ENCODE measurements at places on chromosomes 3 and 15.

GRCh38 chr15:41554343-41554742 lies 4.7 kb upstream of the TYRO3 start:
- no peak for DNase-seq

- no peak for DNase-seq
Observed at GRCh38 chr3:187481426-187481825, 113.2 kb downstream of the RTP4 start.

DNA sequence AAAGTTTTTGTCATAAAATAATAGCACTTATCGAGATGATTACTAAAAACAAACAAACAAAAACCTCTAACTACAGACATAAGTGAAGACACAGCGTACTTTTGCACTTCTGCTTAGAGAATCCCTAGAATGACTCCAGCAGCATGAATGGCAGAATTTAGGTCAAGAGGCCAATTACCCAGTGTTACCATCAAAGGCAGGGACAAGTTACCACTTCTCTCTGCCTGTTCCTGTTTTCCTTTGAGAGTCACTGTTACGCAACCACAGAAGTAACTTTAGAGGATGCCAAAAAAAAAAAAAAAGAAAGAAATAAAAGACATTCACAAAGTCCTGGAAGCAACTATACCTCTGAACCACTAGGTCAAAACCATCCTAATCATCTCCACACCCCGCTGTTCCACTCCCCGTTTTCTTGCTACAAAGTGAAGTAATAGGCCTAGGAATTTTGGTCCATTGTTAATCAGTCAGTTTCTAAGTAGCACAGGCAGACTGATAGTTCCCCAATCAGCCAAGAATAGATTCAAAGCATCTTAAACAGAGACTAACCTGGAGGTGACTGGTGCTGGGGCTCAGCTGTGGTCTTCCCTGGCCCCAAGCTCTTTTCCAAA lies 41.9 kb downstream of the FMN1 start:
- DNase-seq = peak; percentile 63

DNA sequence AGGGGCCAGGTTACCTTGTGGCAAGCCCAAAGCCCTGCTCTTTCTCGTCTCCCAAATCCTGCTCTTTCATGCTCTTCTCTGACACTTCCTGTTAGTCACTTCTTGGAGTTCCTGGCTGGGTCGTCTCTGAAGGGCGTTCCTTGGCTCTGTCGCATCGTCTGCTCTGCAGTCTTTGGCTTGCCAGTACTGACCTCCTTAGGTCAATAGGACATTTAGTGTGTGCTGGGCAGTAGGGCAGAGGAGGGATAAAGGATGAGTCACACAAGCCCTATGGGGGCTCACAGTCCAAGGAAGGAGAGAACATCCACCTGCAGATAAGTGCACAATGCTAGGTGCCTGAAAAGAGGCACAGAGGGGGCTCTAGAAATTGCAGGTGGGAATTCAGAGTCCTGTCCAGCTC lies 87.5 kb downstream of the FAM43A start:
- no peak for DNase-seq

DNA sequence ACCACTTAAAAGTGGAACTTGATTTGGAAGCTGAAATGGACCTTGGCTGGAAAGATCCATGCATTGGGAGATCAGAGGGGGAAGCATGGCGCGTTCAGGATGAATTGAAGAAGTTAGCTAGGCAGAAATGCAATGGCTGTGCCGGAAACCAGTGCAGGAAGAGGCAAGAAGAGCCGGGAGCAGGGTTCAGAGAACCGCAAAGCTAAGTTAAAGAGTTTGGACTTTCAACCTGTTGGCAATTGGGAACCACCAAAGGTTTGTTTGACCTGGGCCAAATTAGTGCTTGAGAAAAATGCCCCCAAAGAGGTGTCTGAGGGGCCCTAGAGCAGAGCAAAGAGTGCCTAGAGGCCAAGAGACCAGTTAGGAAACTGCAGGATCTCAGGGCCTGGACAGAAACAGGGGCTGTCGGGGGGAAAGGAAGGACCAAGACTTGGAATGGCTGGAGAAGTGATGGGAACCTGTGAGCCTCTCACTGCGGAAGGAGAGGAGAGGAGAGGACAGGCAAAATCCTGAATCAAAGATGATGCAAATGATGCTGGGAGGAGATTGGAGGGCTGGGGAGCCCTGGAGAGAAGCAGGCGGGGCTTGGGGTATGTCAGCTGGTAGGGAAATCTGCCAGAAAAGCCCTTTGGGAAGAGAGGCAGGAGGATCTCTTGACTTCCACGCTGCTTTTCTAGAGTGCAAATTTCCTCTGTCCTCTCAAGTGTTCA lies 49.3 kb downstream of the FAM174B start:
- DNase-seq = no peak

GRCh38 chr15:71120428-71120944 lies 5.2 kb downstream of the THSD4 start:
- no peak for DNase-seq

DNA sequence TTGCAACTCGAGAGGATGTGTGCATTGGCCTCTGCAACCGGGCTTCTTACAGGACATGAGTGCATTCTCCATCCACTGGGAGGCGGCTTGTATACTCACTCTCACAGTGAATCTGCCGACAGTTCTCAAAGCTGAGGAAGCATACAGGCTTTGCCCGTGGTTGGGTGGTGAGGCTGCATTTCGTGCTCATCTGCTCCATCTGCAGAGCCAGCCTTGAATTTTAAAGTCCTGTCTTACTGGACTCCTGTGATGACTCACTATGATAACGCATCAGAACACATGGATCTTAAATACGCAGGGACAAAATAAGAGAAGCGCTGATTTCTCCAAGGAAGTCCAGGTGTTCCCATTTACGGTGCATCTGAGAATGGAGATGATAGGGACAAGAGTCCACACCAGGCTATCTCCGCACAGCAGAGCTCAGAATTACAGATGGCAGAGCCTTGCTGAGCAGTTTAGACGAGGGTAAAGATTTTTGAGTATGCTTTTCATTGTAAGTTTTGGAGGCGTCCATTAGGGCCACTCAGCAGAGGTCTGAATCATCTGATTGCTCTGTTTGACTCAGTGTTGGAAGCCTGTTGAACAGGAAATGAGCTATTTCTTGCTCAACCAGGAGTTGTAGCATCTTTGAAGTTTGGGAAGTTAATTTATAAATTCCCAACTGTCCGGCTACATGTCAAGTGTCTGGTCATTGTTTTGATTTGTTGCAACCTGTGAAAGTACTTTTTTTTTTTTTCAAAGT lies 87.1 kb downstream of the GABRG3 start:
- peak; percentile 6 for DNase-seq

GRCh38 chr3:172294223-172294806 lies 153.9 kb downstream of the GHSR start:
- no peak for DNase-seq

DNA sequence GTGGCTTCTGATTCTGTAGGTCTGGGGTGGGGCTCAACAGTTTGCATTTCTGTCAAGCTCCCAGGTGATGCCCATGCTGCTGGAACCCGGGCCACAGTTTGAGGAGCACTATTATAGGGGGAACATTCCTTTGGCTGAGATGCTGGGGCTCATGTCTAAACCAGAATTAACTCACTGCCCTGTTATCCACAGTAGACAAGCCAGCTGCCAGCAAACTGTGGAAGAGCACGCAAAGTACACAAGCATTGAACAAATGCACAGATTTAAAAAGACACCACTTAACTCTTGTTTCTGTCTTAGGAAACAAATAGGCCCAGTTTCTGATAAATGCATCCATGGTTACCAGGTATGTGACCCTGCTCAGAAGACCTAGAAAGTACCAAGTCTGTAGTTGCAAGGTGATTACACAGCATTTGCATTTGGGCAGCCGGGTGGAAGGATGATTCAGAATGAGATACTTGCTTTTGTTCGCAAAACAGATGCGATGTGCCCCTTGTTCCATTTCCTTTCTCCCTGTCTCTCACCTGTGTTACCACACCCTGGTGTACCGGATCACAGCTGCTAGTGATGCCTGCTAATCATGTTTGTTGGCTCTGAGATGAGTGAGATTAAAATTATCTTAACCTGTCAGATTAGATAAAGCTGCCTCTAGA lies 12.4 kb downstream of the GYG1 start:
- DNase-seq = no peak

GRCh38 chr3:16136055-16136454 lies 38.4 kb upstream of the GALNT15 start:
- no peak for DNase-seq

DNA sequence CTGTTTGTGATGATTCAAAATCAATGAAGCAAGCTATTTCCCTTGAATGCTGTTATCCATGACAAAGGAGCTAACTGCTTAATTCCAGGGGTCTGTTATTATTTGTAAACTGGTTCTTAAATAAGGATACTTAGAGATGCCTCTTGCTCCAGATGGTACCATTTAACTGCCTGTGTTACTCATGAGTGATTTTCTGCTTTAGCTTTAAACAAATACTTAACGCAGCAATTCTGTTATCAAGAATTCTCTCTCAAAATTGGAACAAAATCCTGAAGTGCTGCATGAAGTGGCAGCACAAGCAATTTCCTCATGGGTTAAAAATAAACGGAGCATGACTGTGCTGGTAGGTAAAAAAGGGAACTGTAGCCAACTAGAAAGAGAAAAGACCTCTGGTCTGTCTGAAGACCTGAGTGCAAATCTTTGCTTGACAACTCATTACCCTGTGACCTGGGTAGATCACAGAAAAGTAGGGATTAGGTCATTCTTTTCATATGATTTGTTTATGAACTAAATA lies 62.5 kb upstream of the GBE1 start:
- no peak for DNase-seq

DNA sequence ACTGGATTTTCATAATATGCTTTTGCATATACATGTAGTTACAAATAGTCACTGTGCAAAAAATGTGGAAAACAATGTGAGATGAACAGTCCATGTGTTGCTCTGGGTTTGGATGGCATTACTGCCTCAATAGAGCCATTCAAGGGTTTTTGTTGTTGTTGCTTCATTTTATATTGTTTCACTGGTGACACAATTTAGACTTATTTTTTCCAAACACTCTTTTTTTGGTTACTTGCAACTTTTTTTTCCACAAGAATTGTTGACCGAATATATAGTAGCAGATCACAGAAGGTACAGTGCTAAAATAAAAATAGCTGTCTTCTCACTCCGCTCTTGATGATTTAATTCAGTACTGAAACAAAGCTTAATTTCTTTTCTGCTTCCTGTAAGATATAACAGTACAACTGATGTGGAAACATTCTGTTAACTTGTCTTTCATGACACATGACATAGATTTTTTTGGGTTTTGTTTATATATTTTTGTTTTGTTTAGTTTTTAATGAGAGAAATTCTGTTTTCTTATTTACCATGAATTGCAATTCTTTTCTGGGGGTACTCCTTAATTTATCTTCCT lies 618.6 kb downstream of the NAALADL2 start:
- DNase-seq = no peak

DNA sequence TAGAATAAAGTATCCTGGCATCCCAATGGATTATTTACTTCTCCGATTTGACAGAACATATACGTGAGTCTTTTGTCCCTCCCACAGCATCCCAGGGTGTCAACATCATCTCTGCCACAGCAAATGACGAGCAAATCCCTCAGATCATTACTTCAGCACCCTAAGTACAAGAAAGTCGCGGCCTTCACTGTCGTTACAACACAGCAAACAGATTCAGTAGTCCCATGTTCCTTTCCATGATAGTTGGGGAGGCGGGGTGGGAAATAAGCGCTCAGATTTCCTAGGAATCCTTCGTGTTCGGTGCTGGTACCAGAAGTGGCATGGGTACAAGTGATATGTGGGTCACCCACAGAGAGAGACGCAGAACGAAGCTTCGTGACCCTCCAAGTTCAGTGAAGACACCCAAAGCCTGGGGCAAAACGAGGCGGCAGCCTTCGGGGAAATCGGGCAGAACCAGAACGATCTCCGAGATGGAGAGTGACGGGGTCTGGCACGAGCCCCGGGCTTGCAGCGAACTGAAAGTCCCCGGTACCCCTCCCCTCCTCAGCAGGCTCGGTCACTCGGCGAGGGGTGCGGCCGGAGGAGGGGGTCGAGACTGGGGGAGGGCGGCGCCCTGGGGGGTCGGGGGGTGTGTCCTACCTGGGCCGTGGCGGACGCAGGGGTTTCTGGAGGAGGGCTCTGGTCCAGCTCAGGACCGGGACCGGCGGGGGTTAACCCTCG lies 619 bp downstream of the TTBK2 start:
- peak; percentile 19 for DNase-seq

DNA sequence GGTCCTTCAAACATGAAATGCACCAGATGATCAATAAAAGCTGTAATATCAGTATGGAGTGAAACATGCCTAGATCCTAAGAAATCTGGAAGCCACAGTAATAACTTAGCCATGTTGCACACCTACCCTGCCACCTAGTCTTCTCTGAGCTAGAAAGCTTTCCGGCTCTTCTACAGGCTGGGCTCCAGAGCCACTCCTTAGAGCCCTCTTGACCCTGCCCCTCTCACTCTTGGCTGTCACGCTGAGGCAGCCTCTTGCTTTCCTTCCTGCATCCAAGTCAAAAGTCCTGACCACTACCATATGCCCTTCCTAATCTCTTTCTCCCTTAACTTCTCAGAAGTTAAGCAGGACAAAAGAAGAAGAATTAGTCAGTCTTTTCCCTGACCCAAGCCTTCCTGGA lies 17.7 kb downstream of the RBM15B start:
- DNase-seq = no peak

DNA sequence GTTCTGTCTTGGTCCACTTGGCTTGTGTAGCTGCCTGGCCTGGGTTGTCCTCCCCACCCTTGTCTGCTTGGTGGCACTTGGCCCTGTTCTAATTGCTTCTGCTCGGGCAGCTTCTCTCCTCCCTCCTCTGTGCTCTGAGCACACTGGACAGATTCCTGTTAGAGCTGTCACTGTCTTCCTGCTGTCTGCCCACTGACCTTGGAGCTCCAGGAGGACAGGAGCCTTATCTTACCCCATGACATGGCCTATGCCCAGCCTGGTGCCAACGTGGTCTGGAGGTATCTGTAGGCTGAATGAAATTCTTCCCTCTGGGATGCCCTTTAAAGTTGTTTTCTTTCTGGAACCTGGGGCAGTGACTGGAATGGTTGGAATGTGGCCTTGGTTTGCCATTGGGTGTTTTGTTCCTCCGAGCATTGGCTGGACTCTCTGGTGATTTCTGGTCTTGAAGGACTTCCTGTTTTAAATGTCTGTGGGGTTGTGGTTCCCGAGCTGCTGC lies 94.1 kb downstream of the FAM43A start:
- DNase-seq = no peak

DNA sequence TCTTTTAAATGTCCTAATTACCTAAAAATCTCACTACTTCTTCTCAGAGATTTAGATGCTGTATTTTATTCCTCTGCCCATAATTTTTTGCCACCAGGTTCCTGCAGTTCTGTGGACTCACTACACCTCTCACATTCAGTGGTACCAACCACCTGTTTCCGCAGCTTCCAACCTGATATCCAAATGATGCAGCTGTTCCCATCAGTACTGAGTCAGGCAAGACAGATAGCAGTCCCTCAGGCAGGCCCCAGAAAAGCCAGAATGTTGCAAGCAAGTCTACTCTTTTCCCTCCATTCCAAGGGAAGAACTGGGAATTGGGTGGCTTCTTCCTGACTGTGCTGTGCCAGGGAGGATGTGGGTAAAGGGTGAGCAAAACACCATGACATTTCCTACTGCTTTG lies 39.0 kb downstream of the MNS1 start:
- DNase-seq = no peak

- DNase-seq = peak; percentile 51
Observed at GRCh38 chr15:68553994-68554720, 24.6 kb upstream of the CORO2B start.

GRCh38 chr3:187274315-187274976 lies 17.1 kb downstream of the MASP1 start:
- no peak for DNase-seq

GRCh38 chr3:118761291-118761606 lies 273.4 kb downstream of the IGSF11 start:
- no peak for DNase-seq

All from H4 (cell line).